ENCODE measurements at places on chromosomes 2 and 18.
A peak's percentile ranks its signal among the peaks of the same experiment; 100 is the strongest.

DNA sequence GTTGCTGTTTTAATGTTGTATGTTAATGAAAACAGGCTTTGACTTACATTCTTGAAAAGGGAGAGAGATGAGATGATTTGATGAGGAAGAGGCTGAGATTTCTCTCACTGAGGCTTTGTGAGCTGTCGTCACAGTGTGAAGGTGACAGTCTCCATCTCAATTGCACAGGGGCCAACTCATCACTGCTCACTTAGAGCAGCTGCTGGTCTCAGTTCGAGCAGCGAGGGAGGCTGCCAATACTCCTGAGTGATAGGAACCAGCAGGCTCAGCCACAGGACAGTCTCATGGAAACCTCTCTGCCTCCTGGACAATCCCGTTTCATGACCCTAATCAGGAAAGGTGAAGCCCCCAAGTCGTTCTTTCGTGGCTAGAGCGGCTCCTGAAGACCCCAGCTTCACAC is 170.7 kb upstream of the SOX11 start:
- DNase-seq = no peak

GRCh38 chr2:225602205-225602604 is 202.7 kb downstream of the NYAP2 start:
- no peak for DNase-seq

DNA sequence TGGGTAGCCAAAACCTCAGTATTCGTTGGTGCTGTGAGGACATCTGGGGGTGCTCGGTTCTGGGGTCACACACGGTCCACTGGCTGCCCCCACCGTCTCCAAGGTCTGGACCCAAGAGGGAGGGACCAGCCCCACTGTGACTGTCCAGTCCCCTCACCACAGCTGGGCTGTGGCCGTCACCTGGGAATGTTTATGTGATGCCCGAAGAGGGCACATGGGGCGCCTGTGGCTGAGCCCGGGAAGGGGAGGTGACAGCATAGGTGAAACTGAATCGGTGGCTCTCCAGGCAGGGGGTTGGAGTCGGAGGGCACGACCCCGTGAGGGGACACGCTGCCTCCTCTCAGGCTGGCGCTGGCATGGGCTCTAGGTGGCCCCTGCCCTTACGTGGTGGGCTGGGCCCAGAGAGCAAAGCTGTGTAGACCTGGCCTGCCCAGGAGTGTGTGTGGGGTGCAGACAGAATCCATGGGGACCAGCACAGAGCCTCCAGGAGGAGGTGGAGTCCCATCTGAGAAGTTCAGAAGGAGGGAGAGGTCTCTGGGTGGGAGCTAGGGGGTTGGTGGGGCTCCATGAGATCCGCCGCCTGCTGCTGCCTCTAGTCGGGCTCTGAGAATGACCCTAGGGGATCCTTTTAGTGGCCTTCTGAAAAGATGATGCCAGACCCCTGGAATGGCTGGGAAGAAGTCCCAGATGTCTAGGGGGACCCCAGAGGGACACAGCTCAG is 1.8 kb downstream of the BOK start:
- no peak for DNase-seq

DNA sequence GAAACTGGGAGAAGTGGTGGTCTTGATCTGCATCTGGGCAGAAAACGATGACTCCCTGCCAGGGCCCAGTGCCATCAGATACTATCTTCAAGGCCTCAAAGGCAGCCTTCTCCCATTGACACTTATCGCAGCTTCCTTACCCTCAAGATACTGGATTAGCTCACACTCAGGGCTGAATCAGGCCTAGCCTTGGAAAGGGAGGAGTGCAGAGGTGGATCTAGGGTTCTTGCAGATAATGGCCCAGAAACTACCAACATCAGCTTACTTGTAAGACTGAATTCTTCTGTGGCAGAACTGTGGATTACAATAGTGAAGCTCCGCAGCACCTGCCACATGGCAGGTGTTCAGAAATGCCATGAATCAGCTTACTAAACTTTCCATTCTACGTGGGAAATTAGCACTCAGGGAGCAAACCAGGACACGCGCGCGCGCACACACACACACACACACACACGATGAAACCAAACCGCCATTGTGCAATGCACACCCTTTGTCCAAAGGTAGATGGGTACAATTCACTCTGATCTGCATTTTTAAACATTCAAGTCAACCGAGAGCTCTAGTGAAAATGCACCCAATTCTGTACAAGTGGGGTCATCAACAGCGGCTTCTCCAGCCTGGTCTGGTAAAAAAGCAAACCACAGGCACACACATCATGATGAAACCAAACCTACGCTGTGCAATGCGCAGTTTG is 26.3 kb upstream of the TMEM182 start:
- DNase-seq = no peak

GRCh38 chr2:149586898-149587219 is 716 bp downstream of the MMADHC start:
- DNase-seq = no peak

DNA sequence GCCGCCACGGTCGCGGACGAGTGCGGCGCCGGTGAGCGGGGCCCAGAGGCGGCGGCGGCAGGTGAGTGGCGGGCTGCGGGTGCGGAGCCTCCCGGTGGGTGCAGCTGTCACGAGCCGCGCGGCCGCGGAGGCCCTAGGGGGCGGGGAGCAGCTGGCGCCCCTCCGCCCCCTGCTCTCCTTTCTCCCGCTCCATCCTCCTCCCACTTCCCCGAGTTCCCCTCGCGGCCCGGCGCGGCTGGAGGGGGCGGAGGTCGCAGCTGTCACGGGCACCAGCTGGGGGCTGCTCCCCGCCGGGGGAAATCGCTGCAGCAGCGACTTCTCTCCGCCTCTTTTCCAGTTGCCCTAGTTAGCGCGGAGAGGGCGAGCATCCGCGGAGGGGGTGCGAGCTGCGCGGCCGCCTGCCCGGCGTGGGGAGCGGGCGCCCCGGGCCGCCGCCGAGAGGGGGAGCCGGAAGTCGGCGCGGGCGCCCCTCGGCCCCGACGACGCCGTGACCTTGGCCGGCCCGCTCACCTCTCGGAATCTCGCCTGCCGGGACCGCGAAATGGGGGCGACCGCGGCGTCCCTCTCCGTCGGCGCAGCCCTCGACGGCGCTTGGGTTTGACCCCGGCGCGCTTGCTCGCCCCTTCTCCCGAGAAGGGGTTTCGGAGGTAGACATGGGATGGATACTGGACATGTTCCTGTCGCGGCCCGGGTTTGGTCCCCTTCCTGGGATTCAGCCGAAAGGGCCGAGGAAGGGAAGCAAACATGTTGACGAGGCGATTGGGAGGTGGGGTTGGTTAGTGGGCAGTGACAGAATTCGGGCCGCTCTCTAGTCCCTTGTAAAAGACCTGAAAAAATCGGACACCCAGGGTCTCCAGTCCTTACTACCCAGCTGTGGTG is 727 bp downstream of the NCOA1 start:
- peak; percentile 54 for DNase-seq

GRCh38 chr2:179307616-179308371 is 43.2 kb upstream of the SESTD1 start:
- DNase-seq = no peak

DNA sequence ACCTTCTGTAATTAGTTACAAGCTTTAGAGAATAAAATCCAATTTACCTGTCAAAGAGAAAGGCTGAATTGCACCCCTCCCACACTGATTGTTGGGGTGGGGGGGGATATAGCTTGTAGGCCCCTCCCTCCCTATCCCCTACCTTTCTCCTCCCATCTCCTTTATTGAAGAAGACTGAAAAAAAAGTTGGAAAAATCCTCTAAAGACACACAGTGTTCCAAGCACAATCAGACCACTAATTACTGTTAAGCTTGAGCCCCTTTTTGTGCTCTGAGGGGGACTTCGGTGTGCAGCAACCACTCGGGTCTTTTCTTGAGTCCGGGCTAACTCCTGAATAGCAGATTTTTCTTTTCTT is 43.0 kb upstream of the FZD5 start:
- DNase-seq = no peak

GRCh38 chr2:106863387-106863786 is 22.6 kb downstream of the ST6GAL2 start:
- no peak for DNase-seq

- no peak for DNase-seq
These were observed 23.3 kb downstream of the SPATS2L start for GRCh38 chr2:200329798-200330197.

DNA sequence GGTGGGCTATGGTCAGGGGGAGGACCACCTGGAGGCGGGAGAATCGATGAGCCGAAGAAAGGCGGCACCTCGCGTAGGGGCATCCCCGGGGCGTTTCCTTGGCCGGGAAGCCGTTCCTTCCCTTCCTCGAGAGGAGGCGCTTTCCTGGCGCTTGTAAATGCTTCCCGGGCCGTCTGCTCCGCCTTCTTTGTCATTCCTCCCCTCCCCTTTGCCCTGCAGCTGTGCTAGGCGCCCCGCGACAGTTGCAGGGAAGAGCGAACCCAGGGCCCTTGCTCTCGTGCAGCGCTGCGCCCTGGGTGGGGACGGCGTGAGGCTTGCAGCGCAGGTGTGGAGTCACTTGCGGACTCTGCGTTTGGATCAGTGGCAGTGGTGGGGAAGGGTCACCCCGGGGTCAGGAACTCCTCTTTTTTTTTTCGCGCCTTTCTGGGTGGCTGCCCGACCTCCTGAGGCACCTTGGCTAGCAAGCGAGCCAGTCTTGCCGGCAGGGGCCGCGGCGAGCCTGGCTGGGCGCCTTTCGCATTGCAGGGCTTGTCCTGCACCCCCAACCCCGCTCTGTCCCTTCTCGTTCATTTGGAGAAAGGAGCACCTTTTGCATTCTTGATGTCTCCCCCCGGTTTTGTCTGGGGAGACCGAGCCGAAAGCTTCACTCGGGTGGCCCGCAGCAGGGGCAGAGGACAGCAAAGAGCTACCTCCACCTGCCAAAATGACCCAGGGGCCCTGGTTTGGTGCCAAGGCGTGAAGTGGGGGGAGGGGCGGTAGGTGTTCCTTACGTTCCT is 858 bp downstream of the KCNS3 start:
- peak; percentile 41 for DNase-seq

DNA sequence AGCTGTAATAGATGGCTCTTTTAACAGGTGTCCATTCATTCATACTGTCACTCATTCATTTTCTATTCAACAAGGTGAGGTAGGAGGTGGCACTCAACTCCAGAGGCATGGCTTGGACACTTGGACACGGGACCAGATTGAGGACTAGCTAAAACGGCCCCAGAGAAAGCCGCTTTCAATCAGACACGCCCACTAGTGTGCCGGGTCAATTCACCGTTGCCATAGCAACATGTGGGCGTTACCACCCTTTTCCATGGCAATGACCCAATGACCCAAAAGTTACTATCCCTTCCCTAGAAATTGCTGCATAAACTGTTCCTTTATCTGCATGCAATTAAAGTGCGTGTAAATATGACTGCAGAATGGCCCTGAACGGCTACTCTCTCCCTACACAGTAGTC is 49.2 kb upstream of the LGALSL start:
- DNase-seq = no peak

DNA sequence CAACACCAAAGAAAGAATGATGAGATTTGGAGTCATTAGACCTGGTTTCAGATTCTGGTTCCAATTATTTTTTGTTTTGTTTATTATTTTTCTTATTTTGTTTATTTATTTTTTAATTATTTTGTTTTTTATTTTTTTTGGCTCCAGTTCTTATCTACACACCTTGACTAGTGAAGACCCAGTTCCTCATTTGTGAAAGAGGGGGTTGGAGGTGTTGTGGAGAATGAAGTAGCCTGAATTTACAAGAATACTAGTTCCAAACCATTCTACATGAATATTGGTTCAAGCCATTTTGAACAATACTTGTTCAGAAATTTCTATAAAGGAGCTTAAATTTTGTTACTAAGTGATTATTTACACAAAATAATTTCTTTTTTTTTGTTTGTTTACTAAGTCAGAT is 6.9 kb upstream of the KCNJ13 start:
- DNase-seq = no peak

DNA sequence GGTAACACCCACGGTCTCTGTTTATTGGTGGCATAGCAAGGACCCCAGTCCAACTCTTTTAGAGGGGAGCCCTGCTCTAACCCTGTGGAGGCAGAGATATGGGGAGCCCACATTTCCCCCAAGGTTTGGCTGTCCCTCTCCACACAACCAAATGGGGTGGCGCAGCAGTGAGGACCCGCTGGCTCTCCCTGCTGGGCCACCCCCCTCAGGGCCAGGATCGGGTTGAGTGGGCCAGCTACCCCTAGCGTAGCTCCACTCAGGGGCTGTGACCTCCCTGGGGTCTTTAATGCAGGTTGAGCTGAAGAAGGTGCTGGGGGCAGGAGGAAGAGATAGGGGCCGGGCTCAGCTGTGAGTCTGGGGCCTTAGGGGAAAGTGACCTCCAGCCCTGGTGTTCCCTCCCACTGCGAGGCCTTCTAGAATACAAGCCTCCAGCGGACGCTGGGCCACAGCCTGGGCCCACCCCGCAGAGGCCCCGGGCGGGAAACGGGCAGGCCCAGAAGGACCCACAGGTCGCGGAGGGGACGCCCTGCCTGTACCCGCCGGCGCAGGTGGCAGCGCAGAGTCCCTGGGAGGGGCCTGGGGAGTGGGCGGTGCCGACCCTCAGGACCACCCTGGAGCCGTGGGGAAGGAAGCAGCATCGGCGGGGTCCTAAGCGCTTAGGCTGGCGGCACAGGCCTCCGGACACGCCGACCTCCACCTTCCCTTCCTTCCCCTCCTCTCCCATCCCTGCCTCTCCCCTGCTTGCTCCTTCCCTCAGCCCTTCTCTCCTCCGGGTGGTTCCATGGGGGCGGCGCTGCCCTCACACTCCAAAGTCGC is 9.6 kb downstream of the CROCC2 start:
- no peak for DNase-seq

DNA sequence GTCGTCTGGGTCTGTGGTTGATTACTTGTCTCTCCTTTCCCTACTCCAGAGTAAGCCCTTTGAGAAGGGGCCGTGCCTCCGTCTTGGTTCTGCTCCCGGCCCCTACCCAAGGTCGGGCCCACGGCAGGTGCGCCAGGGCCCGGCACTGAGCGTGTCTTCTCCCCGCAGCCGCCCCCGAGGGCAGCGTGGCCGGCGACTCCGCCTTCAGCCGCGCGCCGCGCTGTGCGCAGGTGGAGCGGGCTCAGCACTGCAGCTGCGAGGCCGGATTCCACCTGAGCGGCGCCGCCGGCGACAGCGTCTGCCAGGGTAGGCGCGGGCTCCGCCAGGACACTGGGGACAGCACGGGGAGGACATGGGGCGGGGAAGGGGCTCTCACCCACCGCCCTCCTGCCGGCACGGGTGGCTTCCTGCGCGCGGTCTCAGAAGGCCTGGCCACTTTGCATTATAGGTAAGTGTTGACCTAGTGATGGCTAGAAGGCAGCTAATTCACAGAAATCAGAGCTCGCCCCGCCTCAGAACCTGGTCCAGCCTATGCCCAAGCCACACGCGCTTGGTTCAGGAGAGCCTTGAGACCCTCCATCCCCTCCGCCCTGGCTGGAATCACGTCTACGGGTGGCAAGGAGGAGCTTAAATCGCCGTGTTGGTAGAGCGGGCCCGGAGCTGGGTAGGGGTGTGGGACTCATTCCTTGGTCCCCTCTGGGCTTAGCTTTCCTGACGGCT is 43.5 kb downstream of the FBLN7 start:
- DNase-seq = no peak

GRCh38 chr2:190113000-190113399 is 50.5 kb upstream of the MSTN start:
- DNase-seq = no peak

GRCh38 chr2:241359481-241360045 is 3.5 kb downstream of the FARP2 start:
- DNase-seq = no peak

- DNase-seq = no peak
These were observed 71.2 kb downstream of the CTAGE1 start for GRCh38 chr18:22346401-22346952.

- DNase-seq = no peak
These were observed 10.9 kb upstream of the INO80D start for GRCh38 chr2:206096876-206097275.

GRCh38 chr2:204321910-204322751 is 223.1 kb upstream of the PARD3B start:
- DNase-seq = no peak

GRCh38 chr2:221203856-221204255 is 368.2 kb downstream of the EPHA4 start:
- no peak for DNase-seq

- no peak for DNase-seq
These were observed 1534.4 kb downstream of the LRP1B start for GRCh38 chr2:140596447-140596846.
